ENCODE measurements at places on chromosomes 1 and 21. TPM values are rescaled to one million over a fixed set of nuclear protein-coding genes. Genes with fewer than 3 reads are reported as not detected.

- DNase-seq = no peak
Measured at GRCh38 chr1:45995298-45995697, 137.1 kb downstream of the PIK3R3 start.

CA6 gene
- not detected for total RNA-seq

DNA sequence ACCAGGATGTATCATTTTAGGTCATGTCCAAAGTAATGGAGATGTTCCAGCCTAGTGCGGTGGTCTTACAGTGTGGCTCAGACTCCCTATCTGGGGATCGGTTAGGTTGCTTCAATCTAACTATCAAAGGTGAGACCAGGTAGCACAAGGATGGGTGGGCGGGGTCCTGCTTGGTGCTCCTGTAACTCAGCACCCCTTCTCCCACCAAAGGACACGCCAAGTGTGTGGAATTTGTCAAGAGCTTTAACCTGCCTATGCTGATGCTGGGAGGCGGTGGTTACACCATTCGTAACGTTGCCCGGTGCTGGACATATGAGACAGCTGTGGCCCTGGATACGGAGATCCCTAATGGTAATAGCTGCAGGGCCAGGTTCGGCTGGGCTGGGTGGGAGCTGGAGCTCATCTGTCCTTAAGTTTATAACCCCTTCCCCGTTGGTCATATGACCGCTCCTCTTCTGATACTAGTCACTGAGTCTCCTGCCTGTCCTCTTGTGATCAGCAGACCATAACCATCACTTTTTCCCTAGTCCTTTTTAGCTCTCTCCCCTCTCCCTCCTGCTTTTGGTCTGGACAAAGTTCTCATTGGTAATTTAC lies 5.4 kb downstream of the MARCKSL1 start:
- DNase-seq = no peak

GRCh38 chr1:172095846-172096245 lies 254.5 kb downstream of the DNM3 start:
- no peak for DNase-seq

KIRREL1 gene
- 10.9 TPM for total RNA-seq

All from cardiac septum (tissue), 1 donor.